Fibroblast of skin of right biceps (primary cell): ENCODE measurements at places on chromosomes 16 and 17.

DNA sequence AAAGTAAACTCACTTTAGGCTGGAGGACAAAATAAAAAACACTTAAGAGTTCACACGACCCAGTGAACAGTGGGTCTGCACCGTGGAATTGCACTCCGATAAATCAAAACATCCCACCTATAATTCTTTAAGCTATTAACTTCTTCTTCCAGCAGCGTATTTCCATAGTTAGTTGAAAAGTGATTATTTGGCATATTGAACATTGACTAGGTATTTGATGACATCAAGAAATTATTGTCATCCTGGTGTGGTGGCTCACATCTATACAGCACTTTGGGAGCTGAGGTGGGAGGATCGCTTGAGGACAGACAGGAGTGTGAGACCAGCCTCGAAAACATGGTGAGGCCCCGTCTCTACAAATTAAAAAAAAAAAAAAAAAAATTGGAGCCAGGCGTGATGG, 23.4 kb downstream of the IGF2BP1 start:
- DNase-seq: no peak

DNA sequence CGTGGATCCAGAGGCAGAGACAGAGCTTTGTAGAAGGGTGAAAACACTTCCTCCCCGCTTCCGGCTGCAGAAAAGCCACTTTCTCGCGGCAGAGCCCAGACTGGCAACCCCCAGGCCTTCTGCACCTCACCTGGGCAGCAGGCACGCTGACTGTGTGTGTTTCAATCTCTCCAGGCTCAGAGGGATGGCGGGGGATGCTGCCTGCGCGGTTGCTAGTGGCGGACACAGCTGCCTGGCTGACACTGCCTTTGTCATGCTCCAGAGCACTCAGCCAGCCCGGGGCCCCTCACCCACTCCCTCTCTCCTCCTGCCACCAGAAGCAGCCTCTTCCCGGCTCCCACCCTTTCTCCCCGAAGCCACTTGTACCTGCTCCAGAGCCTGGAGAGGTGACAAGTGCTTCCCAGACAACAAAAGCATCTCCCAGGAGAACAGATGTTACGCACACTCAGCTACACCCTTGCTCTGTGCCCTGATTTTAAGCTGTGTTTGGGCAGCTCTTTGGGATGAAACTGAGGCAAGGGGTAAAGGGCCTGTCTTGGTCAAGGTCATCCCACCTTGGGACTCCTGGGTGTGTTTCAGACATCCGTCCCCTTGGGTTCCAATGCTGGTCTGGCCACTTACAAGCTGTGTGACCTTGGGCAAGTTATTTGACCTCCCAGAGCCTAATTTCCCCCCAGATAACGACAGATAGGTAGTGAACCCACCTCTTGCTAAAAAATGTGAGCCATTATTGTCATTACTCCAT, 9.2 kb upstream of the GLIS2 start:
- no peak for DNase-seq

- no peak for DNase-seq
Observed at GRCh38 chr16:84726669-84727467, 27.1 kb downstream of the USP10 start.

DNA sequence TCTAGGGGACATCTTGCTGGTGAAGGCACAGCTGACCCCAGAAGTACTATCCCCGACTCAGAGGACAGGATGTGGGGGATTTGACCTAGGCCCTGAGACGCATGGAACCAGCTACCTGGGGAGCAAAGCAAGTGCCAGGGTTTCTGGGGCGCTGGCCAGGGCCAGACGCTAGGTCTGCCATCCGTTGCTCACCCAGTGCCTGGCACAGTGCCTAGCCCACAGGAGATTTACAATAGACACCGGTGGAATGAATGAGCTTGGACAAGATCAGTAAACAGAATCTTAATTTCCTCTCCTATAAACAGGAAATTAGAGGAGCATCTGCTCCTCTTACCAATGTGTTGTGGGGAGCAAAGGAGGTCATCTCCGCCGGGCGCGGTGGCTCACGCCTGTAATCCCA, 5.0 kb downstream of the RPRML start:
- no peak for DNase-seq

- DNase-seq: no peak
Observed at GRCh38 chr16:46793841-46794240, 37.1 kb downstream of the C16orf87 start.

DNA sequence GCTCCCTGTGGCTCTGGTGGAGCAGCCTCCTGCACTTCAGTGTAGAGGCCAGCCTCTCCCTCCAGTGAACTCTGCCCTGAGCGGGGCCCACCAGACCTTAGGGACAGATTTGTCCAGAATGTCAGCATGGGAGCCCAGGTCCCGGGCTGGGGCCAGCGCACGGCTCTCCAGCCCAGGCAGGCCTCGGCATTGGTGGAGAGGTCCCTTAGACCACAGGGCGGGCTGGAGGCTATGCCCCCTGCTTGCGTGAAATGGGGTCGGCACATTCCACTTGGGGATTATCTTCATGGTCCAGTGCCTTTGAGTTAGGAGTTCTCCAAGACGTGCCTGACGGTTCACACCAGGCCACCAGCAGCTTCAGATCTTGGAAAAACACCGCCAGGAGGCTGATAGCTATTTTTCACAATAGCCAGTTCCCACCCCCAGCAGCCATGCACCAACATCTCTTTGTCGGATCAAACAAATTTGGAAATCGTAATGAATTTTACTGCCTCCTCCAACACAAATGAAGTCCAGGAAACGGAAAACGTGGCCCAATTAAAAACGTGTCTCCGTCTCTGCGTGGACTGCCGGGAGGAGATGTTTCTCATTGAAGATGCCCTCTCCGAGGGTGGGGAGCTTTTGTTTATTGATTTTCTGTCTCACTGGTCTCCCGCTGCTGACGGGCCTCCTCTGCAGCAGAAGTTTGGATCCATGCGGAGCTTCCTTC, 110.0 kb upstream of the CIBAR2 start:
- DNase-seq: no peak

- no peak for DNase-seq
Observed at GRCh38 chr17:12995106-12995895, 22.5 kb downstream of the ELAC2 start.

- no peak for DNase-seq
Observed at GRCh38 chr17:74754832-74755231, 6.4 kb downstream of the NHERF1 start.
